NCI-H1436 (cell line): ENCODE measurements at places on chromosomes 2 and 18.

GRCh38 chr2:101354420-101355311 is 32.6 kb downstream of the CREG2 start:
- DNase-seq = no peak

GRCh38 chr2:174053355-174054151 is 88.4 kb upstream of the SP3 start:
- DNase-seq = no peak

- DNase-seq = peak; percentile 18
These were observed 112.4 kb downstream of the CYRIA start for GRCh38 chr2:16553226-16553625.

GRCh38 chr2:170101789-170102188 is 76.2 kb upstream of the MYO3B start:
- DNase-seq = no peak

- no peak for DNase-seq
These were observed 1.3 kb downstream of the ERICH2 start for GRCh38 chr2:170771421-170771937.
